ENCODE measurements at places on chromosomes 12 and 14. TPM values are rescaled to one million over a fixed set of nuclear protein-coding genes. Genes with fewer than 3 reads are reported as not detected.

COPZ1 gene
- 138 TPM for total RNA-seq

SAMD15 gene
- total RNA-seq = 3.5 TPM

B3GNT4 gene
- total RNA-seq = 0.23 TPM

TCL1B gene
- not detected for total RNA-seq

DNA sequence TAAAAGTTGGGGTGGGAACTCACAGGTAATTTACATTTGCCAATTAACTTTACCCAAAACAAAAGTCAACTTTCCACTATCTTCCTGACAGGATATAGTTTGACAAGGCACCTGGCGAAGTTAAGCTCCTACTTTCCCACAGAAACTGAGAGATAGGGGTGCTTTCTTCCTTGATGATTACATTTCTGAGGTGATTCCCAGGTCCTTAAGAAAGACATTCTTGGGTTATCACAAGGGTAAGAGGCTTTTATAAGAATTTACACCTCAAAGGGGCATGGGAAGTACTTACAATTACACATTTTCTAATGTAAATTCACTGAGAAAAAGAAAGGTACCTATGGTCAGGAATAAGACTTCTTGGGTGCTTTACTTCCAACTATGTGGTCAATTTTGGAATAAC is 660.9 kb upstream of the MGAT4C start:
- DNase-seq = no peak

DNA sequence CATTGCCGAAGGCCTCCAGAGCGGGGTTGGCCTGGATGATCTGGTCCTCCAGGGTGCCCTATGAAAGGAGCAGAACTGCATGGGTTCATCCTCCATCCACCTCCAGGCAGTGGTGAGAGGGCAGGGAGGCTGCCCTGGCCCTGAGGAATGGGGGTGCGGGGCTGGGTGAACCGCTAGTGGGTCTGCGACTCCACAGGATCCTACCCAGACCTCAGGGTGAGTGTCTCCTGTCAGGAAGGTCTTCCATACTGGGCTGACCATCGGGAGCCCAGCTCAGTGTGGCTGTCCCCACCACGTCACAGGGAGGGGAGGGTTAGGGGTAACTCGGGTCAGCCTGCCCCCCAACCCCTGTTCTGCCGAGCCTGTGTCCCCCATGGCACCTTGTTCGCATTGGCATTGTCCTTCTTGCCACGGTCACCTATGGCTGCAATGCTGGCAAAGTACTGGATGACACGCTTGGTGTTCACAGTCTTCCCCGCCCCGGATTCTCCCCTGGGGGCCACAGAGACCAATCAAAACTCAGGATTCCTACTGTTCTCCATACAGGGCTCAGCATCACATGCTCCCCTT is 3.7 kb downstream of the MYH6 start:
- no peak for DNase-seq

DNA sequence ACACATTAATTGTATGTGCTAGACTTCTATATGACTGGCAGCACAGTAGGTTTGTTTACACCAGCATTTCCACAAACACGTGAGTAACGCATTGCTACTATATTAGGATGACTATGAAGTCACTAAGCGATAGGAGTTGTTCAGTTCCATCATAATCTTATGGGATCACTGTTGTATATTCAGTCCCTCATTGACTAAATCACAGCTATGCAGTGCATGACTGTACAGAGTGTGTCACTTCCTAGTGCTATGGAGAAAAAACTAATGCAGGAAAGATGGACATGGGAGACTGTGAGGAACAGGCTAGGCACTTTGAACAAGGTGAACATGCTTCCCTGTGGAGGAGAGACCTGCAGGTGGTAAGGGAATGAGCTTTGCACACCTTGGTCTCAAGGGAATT is 259.8 kb downstream of the NUAK1 start:
- DNase-seq = no peak

GRCh38 chr12:56126732-56127239 is 1.3 kb upstream of the ESYT1 start:
- DNase-seq = no peak

GRCh38 chr12:100995771-100996170 is 201.2 kb downstream of the ANO4 start:
- no peak for DNase-seq

DAO gene
- not detected for total RNA-seq

- no peak for DNase-seq
These were observed 1541.9 kb downstream of the AACS start for GRCh38 chr12:126607157-126607556.

CLEC4C gene
- not detected for total RNA-seq

GRCh38 chr12:88925454-88925853 is 345.2 kb upstream of the KITLG start:
- no peak for DNase-seq

KRT71 gene
- not detected for total RNA-seq

DNA sequence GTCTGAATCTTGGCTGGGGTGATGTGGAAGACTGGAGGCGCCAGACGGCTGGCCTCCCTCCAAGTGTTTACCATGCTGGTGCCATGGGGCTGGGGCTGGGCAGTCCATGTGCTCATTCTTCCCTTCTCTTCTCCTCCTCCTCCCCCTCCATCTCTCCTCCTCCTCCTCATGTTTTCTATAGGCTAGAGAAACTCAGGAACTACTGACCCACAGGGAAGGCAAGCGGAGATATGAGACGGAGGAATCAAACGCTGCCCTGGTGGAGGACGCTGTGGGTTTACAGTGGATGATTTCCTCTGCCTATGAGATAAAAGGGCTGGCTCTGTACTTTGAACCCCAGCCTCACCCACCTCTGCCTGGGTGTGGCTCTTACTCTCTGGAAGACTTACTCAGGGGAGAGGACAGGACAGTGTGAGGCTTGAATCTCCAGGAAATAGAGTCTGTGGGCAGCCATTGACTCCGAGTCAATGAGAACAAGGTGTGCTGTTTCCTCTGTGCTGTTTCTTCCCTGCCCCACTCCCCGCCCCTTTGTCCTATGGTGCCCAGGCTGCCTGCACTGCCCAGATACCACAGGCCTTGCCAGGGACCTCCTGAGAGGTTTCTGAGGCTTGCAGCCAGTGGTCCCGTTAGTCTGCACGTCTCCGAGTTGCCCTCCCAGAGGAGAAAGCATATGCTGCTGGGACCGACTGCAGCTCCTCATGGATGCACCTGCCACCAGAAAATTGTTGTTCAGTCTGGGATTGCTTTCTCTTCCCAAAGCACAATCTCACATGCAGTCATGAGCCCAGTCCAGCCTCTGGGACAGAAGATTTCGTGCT is 132.6 kb upstream of the ARHGAP5 start:
- DNase-seq = peak; percentile 87

- DNase-seq = no peak
These were observed 26.2 kb upstream of the ETNK1 start for GRCh38 chr12:22598763-22599161.

TAS2R13 gene
- 0.78 TPM for total RNA-seq

DNA sequence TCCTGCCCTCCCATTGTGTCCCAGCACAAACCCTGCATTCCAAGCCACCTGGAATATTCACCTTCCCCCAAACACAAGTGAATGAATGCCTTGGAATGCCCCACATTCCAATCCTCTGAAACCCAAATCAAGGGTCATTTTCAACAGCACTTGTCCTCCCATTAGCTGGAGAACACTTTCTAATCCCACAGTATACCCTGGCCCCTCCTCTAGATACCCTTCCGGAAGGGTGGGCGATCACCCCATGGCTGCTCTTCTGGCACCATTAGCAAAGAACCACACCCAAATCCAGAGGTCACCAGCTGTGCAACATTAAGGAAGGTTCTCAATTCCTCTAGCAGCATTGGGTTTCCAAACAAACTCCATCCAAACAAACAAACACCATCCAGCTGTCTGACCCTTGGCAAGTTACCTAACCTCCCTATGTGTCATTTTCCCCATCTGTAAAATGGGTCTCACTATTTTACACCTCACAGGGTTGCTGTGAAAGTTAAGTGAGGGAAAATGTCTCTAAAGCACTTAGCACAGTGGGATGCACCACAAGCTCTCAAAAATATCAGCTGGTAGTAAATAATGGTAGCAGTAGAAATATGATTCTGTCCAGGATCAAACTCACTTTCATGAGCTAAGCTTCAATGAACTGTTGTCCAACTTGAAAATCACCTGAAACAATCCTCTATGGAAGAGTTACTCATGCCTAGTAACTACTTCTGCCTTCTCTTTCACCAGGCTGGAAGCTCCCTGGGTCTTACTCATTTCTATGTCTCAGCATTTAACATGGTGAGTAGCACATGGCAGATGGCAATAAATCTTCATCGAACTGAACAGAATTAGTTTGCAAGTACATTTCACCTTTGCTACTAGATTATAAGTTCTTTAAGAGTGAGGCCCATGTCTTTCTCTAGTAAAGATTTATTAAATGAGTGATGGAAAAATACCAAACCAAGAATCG is 5.3 kb downstream of the NUAK1 start:
- DNase-seq = no peak

GRCh38 chr12:116887897-116888296 is 6.7 kb upstream of the HRK start:
- DNase-seq = no peak

IAPP gene
- total RNA-seq = not detected

GUCY2C gene
- total RNA-seq = 0.12 TPM

DNA sequence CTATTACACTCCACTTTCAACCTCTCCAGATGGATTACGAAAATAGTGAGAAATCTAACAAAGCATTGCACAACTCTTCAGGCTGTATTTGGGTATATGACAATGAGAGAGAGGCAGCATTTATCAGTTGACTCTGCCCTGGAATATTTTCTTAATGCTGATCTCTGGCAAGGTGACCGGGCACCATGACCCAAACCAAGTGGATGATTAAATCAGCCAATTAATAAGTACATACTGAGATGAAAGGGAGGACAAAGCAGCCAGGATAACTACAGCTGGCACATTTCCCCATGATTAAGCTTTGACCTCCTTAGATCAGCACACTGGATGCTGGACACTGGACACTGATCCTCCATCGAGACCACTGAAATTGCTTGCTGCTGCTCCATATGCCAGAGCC is 218.2 kb downstream of the ASCL1 start:
- DNase-seq = no peak

BHLHE41 gene
- 99.6 TPM for total RNA-seq

PLEKHG7 gene
- 0.29 TPM for total RNA-seq

- DNase-seq = no peak
These were observed 70.9 kb upstream of the ZFP36L1 start for GRCh38 chr14:68863610-68864360.

GSG1 gene
- 0.83 TPM for total RNA-seq

DNA sequence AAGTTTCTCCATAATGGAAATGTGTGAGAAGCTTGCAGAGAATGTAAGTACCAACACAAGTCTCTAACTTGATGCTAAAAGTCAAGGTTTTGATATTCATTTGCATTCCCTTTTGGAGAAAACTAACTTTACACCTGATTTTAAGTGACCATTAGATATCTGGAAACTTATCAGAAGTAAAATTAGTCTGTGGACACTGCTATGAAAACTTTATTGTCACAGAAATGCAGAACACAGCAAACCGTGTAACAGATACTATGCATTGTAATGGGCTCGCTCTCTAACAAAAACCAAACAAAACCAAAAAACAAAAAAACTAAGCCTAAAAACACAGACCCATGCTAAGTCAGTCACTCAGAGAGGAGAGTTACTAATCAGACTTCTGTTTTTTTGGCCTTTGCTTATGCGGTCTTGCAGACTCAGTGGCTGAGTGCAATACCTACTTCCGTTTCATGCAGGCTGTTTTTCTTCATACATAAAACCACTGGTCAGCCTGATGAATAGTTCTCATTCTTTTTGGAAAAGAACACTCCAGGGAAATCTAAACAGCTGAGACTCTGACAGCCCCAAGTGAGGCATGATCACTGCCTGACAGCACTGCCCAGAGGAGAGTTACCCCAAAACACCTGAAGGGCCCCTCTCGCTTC is 35.7 kb downstream of the NRDE2 start:
- DNase-seq = no peak

DNA sequence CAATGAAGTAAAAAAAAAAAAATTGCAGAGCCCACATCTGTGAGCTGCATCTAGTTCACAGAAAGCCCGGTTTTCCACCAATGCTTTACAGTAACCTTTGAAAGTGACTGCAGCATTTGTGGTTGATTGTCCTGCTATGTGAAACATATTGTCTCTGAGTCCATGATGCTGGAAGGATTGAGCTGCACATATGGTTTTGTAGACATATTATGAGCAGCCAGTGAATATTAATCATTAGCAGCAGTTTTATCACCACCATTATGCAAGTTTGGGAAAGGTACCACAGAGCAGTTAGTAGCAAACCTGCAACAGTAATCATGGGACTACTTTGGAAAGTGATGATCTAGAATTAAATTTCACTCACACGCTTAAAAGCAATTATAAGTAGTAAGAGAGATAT is 151.5 kb upstream of the PRICKLE1 start:
- no peak for DNase-seq

MYF6 gene
- not detected for total RNA-seq

Measured in mucosa of gallbladder (tissue), 1 donor.